ENCODE measurements at places on chromosomes 2 and 18.

DNA sequence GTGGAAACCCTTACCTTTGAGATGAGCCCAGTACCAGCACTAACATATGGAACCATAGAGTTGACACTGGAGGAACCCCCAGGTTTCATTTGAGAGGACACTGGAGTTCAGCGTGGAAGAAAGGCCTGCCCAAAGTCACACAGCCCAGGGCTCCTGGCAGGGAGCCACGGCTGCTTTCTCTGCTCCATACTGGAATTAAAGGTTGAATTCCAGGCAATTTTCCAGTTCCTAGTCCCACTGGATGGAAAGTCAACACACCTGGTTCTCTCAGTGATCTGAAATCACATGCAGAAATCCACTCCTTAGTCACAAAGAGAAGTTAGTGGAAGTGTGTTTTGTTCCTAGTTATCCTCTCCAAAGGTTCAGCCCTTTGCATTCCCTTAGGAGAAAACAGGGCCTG lies 336.1 kb upstream of the SKOR2 start:
- DNase-seq: no peak

GRCh38 chr18:79971986-79972385 lies 7.5 kb downstream of the HSBP1L1 start:
- DNase-seq: no peak

- DNase-seq: no peak
These were observed 35.9 kb downstream of the TMEM18 start for GRCh38 chr2:641164-641871.

GRCh38 chr2:33644215-33644614 lies 45.1 kb upstream of the FAM98A start:
- no peak for DNase-seq

- DNase-seq: no peak
These were observed 187.6 kb upstream of the NRP2 start for GRCh38 chr2:205494537-205495235.

GRCh38 chr2:168773719-168774521 lies 28.5 kb upstream of the NOSTRIN start:
- DNase-seq: peak; percentile 34

DNA sequence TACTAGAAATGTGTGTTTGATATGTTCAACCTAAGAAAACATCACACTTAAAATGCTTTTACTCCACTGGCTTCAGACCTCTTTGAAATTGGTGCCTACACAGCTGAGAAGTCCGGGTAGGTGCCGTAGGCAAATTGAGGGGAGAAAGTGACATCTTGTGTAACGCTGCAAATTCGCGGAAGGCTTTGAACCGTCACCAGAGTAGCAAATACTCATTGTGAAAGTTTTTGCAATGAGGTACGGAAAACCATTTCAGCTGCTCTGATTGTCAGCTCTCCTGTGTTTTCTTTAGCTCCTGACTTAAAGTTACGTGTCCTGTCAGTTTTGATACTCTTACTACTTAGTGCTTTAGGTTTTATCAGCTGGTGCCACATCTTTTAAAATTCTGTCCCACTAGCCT lies 224.5 kb downstream of the FAM210A start:
- peak; percentile 68 for DNase-seq

- no peak for DNase-seq
These were observed 91.2 kb downstream of the NEDD4L start for GRCh38 chr18:58135183-58135641.

All from GM13977 (cell line).